ENCODE measurements at places on chromosomes 7 and 10.

DNA sequence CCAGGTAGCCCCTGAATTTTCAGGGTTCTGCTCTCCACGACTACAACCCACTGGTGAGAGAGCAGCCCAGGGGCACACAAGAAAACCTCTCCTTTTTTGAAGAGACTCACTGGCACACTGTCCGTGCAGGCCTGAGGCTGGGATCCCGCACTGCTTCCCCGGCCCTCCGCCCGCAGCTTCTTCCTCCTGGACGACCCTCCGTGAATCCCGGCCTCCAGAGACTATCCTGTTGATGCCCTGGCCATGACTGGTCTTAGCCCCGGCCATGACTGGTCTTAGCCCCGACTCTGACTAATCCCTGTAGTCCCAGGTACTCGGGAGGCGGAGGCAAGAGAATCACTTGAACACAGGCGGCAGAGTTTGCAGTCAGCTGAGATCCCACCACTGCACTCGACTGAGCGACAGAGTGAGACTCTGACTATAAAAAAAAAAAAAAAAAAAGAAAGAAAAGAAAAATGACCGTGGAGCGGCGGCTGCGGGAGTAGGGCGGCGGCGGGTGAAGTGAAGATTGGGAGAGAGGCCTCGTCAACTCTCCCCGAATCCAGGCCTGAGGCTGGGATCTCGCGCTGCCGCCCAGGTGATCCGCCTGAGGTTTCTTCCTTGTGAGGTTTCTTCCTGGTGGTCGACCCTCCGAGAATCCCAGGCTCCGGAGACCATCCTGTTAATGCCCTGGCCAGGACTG, 196.4 kb downstream of the ZNF716 start:
- no peak for DNase-seq

GRCh38 chr7:111953611-111954010, 252.6 kb downstream of the DOCK4 start:
- peak; percentile 9 for DNase-seq

GRCh38 chr10:10437886-10438285, 579.8 kb upstream of the CELF2 start:
- no peak for DNase-seq

GRCh38 chr7:84729284-84729683, 457.6 kb downstream of the SEMA3D start:
- peak; percentile 79 for DNase-seq

DNA sequence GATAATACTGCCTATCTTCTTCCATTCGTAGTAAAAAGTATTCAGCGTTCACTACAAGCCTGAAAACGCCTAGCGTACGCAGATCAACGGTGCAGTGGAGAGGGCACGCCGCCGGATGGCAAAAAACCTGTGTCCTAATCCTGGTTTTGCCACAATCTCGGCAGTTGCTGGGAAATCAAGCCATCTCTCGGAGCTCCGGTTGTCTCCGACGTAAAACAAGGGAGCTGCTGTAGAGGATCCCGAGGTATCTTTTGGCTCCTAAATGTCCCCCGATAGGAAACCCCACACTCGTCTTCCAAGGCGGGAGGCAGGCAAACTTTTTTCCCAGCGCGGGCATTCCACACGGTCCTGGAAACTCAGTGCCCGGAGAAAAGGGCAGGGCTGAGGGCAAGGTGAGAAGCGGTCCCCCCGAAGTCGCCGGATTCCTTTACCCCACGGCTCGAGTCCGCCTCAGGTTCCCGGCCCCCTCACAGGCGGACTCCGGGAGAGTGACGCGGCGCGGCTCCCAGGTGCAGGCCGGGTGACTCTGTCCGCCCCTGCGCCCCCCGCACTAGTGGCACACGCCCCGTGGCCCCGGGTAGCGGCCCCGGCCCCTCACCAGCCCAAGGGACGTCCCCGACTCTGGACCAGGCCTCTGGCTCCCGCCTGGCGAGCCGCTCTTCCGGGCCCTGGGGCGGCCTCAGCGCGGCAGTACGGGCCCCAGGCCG, 649 bp downstream of the IDE start:
- peak; percentile 49 for DNase-seq

DNA sequence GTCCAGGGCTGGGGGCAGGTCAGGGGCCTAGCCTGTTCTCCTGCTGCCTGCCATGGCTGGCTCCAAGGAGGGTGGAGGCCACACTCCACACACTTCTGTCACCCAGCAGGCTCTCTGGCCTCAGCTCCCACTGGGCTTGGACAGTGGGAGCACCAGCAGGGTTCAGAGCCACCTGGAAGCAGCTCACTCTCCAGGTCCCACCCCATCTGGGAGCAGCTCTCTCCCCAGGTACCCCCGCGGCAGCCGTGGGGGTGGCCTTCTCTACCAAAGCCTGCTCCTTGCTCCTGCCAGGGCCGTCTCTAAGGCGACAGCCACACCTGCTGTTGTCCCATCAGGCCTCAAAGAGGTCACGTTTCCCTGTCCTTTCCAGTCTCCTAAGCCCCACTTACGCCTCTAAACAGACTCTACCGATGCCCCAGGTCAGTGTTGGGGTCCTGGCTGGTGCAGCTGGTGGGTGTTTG, 142.5 kb upstream of the RET start:
- no peak for DNase-seq

GRCh38 chr7:68414631-68415425, 1183.4 kb upstream of the AUTS2 start:
- no peak for DNase-seq

GRCh38 chr7:138396251-138397070, 63.6 kb upstream of the TRIM24 start:
- no peak for DNase-seq

All from fibroblast of skin of right biceps (primary cell).